GF-D8 (cell line): ENCODE measurements at places on chromosomes 7 and 10.

GRCh38 chr10:126004752-126005151, 108.4 kb downstream of the FANK1 start:
- no peak for DNase-seq

DNA sequence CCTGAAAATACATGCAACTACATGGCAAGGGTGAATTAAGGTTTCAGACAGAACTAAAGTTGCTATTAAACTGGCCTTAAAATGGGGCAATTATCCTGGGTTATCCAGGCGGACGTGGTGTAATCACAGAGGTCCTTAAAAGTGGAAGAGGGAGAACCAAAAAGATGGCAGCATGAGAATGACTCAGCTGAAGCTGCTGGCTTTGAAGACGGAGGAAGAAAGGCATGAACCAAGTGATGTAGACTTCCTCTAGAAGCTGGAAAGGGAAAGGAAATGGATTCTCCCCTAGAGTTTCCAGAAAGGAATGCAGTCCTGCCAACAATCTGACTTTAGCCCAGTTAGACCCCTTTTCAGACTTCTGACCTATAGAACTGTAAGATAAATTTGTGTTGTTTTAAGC, 27.0 kb upstream of the UBN2 start:
- DNase-seq: no peak

- no peak for DNase-seq
These were observed 122.5 kb upstream of the C1QL3 start for GRCh38 chr10:16644146-16644545.

GRCh38 chr10:12344375-12345110, 4.8 kb upstream of the CAMK1D start:
- DNase-seq: no peak

DNA sequence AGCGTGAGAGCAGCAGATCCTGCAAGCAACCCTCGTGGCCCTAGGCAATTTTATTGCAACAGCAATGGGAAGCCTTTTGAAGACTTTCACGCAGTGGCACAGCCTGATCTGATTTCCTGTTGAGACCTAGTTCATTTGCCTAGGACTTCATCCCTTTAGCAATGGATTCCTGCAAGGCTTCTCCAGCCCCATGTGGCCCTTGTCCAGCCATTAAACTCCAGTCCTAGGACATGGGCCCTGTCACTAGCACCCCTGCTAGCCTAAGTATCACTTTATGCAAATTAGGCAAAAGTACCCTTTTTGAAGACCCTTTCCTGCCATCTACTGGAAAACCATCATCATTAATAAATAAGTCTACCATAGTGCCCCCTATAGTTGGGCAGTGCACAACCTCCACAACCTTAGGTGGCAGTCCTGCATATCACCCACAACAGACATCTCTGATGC, 379.4 kb downstream of the GALNT17 start:
- DNase-seq: no peak

DNA sequence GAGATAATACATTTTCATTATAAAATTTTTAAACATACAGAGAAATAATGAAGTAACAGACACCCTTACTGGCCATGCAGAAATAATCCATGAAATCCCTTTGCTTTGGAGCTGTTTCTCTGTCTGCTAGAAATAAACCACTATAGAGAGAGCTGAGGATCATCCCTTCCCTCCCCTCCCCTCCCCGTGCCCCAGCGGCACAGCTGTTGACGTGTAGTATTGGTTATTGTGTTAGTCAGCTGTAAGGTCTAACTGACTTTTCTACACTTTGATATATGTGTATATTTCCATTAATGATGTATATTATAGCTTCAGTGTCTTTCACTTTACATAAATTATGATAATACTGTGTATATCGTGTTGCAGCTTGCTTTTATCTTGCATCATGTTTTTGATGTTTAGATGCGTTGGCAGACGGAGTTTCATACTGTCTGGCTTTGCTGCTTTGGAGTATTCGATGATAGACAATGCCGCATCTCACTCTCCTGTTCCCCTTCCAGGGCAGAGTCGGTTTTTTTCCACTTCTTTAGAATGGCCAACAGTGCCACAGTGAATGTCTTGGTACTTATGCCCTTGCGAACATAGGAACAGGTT, 27.4 kb upstream of the GRID1 start:
- DNase-seq: no peak

- DNase-seq: no peak
These were observed 34.6 kb downstream of the RHEB start for GRCh38 chr7:151484971-151485707.
